Activated T-helper 17 cell treated with anti-CD3 and anti-CD28 coated beads, Interleukin-2, amount 50 U/mL, for 72 hours (primary cell): ENCODE measurements at places on chromosomes 2 and 18.
A peak's percentile ranks its signal among the peaks of the same experiment; 100 is the strongest.

DNA sequence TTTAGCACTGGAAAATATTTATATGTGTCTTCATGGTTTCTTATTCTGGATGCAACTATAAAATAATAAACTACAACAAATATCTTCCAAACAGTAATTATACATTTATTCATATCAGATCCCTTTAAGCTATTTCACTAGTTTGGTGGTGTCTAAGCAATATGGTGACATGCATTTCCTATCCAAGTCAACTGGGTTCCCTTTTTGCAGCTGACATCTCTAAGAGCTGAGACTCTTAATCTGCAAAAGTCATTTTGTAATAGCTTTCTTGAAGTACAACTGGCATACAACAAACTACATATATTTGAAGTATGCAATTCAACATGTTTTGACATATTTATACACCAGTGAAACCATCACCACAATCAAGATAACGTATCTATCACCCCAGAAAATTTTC lies 59.9 kb upstream of the SLC1A4 start:
- ATAC-seq = no peak

DNA sequence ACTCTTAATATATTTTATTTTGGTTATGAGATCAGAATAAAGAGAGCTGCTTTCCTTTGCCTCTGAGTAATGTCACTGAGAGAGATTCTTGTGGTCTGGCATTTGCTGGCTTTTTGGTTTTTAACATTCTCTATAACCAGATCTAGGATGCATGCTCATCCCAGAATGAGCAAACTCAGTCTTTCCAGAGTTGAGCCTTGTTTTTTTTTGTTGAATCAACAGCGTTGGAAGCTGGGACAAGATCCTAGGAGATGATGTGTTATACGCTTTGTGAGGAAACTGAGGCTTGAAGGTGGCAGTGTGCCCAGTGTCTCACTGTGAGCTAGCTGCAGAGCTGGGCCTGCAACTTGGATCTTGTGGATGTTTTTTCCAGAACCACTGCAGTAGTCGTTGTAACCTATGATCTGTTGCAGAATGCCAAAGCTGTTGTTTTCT lies 19.5 kb downstream of the MYO1B start:
- ATAC-seq = peak; percentile 57

- ATAC-seq = no peak
Observed at GRCh38 chr18:77042583-77042982, 90.0 kb downstream of the MBP start.

GRCh38 chr2:216621292-216621691 lies 11.9 kb upstream of the IGFBP2 start:
- ATAC-seq = no peak

- no peak for ATAC-seq
Observed at GRCh38 chr2:75464348-75464946, 96.3 kb downstream of the EVA1A start.

DNA sequence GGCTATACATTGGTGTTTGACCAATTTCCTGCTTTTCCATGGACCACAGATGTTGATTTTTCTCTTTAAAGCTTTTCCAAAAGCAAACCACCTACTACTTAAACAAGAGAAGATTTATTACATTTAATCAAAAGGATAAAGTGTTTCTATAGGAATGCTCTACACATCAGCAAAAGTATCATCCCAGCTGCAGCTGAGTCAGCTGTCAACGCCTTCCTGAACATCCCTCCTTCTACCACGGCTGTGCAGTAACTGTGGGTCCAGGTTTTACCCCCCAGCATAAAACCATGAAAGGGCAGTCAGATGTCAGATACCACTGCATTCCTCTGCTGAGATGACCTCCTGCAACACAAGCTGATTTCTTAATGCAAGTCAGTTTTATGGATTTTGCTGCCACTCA lies 524.5 kb upstream of the MEX3C start:
- ATAC-seq = no peak

DNA sequence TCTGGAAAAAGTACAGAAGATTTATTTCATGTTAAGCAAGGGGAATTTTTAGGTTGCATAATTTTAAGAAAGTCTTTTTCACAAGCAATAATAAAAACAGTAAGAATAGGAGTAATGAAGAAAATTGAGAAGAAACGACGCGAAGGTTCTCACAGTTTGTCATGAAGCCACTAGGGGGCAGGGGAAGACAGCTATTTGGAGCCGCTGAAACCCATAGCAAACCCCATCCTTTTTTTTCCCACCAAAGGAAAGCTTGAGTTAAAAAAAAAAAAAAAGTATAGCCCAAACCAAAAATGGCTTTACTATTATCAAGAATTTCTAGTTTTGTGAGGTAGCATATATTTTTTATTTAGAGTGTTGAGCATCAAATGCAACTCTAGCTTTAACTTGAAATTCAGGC lies 300.9 kb downstream of the PHLPP1 start:
- peak; percentile 61 for ATAC-seq

DNA sequence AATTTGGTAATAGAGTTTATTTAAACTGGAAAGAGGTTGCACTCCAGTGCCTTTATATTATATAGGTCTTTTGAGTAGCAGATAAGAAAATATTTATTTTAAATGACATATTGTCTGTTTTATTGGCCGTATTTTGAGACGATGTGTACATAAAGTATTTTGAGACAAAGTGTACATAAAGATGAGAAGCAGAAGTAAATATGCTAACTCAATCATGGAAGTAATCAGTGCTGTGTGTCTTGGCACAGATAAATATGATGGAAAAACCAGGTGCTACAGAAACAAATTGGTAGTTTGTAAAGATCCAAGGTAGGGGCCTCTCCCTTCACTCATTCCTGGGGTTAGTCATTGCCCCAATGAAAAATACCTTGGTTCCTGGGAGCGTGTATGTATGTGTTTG lies 382.9 kb downstream of the DSEL start:
- no peak for ATAC-seq
